ENCODE measurements at places on chromosomes 5 and 9.

DNA sequence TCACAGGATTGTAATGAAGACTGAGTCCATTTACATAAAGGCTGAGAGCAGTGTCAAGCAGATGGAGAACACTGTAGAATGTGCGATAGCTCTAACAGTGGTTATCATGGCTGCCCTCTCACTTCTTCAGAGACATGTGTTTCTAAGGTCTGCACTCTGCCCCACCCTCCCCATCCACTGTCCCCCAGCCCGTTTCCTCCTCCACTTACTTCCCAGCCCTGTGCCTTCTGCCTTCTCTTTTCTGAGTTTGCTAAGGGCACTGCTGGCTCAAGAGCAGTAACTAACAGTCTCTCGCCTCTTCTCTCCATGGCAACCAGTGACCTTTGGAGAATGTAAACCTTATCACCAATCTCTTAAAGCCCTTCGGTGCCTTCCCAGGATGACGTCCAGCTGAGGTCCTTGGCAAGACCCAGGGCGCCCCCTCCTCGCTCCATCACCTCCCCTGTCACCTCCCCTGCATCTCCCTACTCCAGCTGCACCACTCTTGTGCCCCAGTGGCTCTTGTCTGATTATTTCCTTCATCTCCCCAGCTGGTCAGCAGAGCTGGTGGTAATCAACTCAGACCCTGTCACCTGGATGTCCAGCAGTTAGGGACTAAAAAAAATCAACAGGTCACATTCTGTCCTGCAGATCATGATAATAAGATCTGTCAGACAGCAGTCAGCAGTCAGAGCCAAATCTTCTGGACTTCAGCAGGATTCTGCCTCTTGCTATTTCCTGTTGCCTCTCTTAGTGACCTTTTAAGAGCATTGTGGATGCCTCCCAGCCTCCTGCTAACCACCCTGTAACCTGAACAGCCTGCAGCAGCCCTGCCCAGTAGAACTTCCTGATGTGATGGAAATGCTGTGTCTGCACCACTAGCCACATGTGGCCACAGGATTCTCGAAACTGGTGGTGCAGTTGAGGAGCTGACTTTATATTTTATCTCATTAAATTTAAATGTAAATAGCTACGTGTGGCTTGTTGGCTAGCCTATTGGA, 9.0 kb downstream of the FXN start:
- DNase-seq, result no peak

- no peak for DNase-seq
Measured at GRCh38 chr5:470961-471749, 28.2 kb downstream of the EXOC3 start.

DNA sequence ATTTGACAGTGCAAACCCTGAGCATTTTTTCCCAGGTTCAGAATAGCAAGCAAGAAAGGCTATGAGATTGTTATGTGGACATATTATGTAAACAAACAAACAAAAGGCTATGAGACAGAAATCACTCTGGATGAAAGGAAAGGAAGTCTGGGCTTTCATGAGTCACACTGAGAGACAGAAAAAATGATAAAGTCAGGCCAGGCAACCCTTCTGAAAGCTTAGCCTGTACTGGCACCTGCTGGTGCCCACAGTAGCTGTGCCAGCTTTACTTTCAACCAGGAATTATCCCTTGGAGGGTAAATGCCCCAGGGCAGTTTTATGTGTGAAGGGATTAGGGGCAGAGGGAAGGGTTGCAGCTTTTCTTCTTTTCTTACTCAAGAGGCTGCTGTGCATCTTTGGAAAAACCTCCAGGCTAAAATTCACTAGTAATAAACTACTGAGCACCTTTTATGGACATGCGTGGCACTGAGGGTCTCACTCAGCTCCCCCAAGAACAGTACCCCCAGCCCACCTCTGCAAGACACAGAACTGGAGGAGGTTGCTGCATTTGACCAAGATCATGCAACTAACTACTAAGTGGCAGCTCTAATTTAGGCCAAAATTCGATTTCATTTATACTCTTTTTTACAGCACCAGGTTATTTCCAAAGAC, 41.7 kb downstream of the ACTL7B start:
- DNase-seq, result no peak

- no peak for DNase-seq
Measured at GRCh38 chr9:137128862-137129455, 10.0 kb upstream of the GRIN1 start.

Measured in omental fat pad (tissue), 4 donors.